ENCODE measurements at places on chromosomes 11 and 22.
A peak's percentile ranks its signal among the peaks of the same experiment; 100 is the strongest.

DNA sequence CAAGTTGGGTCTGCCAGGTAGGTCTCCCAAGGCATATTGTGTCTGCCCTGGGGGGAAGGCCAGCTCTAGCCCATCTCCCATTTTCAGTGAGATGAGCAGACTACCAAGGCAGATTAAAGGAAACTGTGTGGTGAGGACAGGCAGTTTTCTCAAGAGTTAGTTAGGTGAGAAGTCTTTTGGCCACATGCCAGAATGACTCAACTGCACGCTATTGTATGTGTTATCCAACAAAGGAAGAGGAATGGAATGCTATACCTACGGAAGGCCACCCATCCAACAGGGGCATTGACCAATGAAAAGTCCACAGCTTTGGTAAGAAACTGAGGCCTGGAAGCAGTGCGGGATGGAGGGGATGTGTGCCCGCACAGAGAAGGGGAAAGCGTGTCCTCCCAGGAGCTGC is 941.7 kb downstream of the NTM start:
- DNase-seq = no peak

- DNase-seq = no peak
Observed at GRCh38 chr22:46443850-46444389, 93.5 kb downstream of the CELSR1 start.

GRCh38 chr11:67732045-67732787 is 57.8 kb upstream of the ALDH3B2 start:
- peak; percentile 60 for DNase-seq

GRCh38 chr11:119789766-119790407 is 60.9 kb upstream of the NECTIN1 start:
- peak; percentile 20 for DNase-seq

- no peak for DNase-seq
Observed at GRCh38 chr22:17943533-17944249, 80.7 kb downstream of the MICAL3 start.

- DNase-seq = no peak
Observed at GRCh38 chr11:106091480-106092123, 14.1 kb downstream of the AASDHPPT start.

GRCh38 chr11:10518123-10518522 is 22.9 kb downstream of the RNF141 start:
- no peak for DNase-seq

DNA sequence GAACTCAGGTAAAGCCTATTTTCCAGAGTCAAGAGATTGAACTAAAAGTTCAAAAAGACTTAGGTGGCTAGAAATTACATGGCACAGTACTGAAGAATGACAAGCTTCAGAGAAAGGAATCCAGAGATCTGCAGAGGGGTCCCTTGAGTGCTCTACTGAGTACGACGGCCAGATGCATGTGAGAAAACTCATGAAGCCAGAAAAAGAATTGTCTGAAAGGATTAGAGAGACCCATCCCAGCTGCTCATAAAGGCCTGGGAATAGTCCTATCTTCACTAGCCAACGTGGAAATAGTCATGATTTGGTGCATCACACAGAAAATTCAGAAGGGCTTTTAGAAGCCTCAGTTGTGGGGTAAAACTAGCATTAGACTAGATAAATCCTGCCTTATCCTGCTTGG is 91.3 kb downstream of the SOX6 start:
- DNase-seq = no peak

DNA sequence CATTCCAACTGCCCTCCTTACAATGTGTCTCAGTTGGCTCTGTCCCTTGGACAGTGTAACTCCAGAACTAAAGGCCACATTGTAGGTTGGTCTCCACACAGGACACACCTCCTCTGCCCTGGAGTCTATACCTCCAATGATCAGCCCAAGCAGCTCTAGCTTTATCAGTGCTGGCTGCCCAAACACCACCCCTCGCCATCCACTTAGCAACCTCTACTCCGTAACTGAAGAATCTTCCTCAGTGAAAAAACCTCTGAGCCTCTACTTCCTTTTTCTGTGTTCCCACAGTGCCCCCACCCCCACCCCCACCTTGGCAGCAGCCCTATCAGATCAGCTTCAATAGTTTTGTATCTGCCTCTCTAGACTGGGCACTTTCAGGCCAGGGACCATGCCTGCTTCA is 33.4 kb downstream of the SERPINH1 start:
- DNase-seq = peak; percentile 74

GRCh38 chr11:88335284-88335683 is 2.3 kb downstream of the CTSC start:
- DNase-seq = no peak

- no peak for DNase-seq
Observed at GRCh38 chr11:63448646-63449045, 42.3 kb downstream of the PLAAT5 start.

- DNase-seq = no peak
Observed at GRCh38 chr11:8060146-8060719, 20.8 kb upstream of the TUB start.

- DNase-seq = no peak
Observed at GRCh38 chr11:9678576-9678975, 14.7 kb downstream of the SWAP70 start.

DNA sequence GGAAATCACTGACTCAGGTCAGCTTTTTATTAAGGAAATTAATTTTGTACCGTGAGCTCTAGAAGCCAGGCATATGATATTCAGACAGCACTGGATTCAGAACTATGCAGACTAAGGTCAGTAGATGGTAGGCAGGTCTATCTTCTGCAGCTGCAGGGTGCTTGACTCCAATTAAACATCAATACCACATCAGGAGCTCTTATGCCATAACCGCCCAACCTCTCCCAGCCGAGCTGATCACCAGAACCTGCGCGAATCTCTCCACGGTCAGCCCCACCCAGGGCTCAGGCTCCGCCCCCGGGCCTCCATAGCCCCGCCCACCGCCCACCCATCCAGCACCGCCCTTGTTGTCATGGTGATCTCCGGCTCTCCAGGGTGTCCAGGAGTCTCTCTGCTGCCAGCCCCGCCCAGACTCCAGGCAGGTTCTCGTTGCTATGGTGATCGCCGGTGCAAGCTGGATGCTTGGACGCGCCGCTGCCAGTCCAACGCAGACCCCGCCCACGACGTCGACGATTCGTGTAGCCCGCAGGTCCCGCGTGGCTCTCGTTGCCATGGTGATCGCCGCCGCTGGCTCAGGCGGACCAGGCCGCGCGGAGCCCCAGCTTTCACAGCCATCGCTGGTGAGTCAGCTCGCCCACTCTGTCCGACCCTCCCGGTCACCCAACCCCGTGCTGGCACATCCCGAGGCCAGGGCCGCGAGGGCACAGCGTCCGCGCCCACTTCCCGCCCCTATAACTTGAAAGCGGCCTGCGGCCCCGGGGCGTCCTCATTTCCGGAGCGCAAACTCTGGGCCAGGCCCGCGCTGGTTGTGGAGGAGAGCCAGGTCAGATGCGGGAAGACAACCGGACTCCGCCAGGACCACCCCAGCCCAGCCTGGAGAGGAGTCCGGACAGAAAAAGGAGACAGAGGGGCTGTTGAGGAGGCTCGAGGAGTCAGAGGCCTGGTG is at the start of gene RAB36:
TSS of gene RAB36 (plus strand) at position 546 of the 946 bp plus-strand sequence. CDS start 1,140 bp downstream, outside the sequence.
- DNase-seq = peak; percentile 94

GRCh38 chr11:65298655-65299179 is 15.9 kb upstream of the CDC42EP2 start:
- DNase-seq = no peak

GRCh38 chr11:78418584-78419211 is 1.1 kb upstream of the GAB2 start:
- peak; percentile 36 for DNase-seq

DNA sequence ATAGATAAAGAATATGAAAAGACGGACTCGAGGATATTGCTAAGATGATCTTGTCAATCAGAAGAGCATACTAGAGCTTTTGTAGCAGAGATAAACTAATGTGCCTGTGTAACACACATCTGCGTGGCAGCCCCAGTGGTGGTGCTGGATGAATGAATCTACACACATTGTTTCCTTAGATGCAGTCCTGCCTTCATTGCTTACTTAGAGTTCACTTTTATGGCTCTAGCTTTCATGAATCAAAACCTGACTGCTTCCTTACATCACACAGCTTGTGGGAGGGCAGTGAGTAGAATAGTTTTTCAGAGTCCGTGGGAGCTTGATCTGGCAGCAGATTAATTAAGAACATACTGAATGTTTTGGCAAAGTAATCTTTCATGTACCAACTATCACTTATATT is 83.7 kb downstream of the EXT2 start:
- DNase-seq = no peak

DNA sequence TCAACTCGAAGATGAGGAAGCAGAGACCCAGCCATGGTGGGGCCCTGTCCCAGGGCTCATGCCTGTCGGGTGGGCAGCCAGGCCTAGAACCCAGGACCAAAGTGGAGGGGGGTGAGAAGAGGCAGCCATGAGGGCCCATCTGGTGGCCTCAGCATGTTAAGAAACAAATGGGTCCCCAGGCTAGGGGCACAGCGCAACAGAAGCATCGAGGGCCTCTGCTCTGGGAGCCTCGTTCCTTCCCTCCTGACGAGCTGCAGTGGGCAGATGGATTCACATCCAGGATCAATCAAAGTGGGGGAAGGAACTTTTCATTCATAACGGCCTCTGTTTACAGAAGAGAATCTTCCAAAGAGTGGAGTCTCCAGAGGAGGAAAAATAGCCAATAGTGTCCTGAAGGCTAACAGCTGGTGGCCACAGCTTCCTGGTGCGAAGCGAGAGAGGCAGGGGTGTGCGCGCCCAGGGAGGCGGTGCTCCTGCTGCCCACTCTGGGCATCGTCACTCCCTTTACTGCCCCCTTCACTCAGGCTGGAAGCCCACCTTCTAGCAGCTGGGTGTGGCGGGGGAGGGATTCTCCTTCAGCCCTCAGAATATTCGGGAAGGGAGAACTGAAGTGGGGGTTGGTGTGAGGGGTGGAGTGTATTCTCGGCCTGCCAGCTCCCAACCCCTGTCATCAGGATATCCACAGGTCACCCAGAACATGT is 4.3 kb downstream of the CBX7 start:
- DNase-seq = no peak

DNA sequence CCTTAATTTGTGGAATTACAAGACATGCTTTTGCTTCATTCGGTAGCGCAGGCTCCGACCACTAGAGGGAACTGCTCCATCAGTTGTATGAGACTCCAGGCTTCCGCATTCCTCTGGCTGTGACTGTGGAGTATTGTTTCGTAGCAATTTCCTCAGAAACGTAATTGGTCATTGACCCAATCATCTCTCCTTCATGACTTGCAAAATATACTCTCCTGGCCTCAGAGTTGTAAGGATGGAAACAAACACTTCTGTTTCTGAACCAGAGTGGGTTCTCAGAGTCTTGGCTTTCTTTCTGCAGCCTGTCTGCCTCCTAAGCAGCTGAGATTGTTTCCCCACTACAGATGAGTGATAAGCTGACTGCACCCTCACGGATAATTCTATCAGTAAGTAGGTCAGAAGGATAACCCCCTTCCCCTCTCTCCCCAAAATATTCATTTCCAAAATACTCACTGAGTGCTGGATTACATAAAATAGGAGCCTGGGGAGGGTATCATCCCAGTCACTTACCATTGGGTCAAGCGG is 146.8 kb upstream of the ZC3H12C start:
- peak; percentile 96 for DNase-seq

GRCh38 chr22:30675436-30675835 is 7.8 kb upstream of the DUSP18 start:
- DNase-seq = peak; percentile 48

DNA sequence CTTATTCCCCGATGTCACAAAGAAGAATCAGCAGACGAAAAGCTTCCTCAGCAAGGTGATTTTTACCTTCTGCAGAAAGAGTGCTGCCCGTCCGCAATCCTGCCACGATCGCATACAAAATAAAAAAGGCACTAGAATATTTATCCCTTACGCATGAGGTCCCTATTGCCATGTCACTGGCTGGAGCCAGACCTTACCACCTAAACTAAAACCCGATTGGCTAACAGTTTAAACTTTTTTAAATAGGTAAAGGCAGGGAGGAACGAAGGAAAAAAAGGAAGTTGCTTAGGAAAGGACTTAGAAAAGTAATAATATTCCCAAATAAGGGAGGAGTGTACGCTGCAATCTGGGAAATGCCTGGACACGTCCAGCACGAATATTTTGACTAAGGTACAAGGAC is 21.2 kb upstream of the ALDH3B2 start:
- no peak for DNase-seq

GRCh38 chr11:35655856-35656255 is 6.7 kb upstream of the TRIM44 start:
- no peak for DNase-seq

GRCh38 chr22:30867746-30868662 is 100.6 kb downstream of the MORC2 start:
- DNase-seq = no peak

DNA sequence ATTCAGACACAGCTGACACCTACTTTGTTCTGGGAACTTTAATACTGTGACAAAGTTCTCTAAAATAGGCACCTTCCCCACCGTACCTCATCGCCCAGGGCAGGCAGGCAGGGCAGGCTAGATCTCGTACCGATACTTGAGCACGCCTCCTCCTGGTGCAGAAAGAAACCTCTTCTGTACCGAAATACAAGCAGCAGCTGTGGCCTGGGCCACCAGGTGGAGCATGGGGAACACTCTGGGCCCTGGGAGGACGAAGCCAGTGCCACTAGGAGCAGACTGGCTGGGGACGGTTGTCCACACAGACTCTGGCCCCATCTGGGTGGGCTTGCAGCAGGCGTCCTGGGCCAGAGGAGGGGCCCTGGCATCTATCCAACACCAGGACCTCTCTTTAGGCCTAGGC is 12.8 kb downstream of the PMM1 start:
- DNase-seq = peak; percentile 88

GRCh38 chr22:19872779-19873137 is 18.1 kb upstream of the GNB1L start:
- DNase-seq = no peak

DNA sequence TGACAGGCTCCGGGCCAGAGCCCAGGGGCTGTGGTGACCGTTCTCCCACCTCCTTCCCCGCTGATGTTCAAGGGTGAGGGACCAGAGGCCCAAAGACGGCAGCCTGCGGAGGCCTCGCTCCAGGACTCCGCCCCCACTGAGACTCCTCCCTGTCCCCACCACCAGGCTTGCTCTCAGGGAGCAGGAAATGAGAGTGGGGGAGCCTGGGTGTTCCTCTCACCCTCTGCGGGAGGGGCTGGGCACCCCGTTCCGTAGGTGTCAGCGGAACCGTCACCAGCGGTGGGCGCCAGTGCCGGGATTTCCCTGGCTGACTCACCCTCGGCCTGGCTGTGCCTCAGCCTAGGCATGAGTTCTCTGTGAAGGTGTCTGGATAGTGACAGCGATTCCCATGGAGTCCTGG is 15.7 kb downstream of the DAGLA start:
- peak; percentile 63 for DNase-seq

All from hematopoietic multipotent progenitor cell treated with erythropoietin and hydrocortisone succinate and interleukin-3 and kit ligand, for 4 days (in vitro differentiated cells).